ENCODE measurements at places on chromosomes 7 and 10. TPM values are rescaled to one million over a fixed set of nuclear protein-coding genes. Genes with fewer than 3 reads are reported as not detected.

DNA sequence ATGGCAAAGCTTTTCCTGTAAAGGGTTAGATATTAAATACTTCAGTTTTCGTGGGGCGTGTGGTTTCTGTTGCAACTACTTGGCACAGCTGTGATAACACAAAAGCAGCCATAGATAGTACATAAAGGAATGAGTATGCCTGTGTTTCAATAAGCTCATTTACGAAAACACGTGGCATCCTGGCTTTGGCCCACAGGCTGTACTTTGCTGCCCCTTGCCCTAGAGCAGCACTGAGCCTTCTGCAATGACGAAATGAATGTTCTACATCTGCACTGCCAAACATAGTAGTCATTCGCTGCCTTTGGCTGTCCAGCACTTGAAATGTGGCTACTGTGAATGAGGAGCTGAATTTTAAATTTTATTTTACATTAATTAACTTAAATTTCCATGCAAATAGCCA, 376.2 kb upstream of the TPK1 start:
- no peak for DNase-seq

- no peak for DNase-seq
Observed at GRCh38 chr10:61655335-61655851, 7.3 kb upstream of the CABCOCO1 start.

- DNase-seq, result no peak
Observed at GRCh38 chr7:83321011-83321410, 158.3 kb upstream of the PCLO start.

DNA sequence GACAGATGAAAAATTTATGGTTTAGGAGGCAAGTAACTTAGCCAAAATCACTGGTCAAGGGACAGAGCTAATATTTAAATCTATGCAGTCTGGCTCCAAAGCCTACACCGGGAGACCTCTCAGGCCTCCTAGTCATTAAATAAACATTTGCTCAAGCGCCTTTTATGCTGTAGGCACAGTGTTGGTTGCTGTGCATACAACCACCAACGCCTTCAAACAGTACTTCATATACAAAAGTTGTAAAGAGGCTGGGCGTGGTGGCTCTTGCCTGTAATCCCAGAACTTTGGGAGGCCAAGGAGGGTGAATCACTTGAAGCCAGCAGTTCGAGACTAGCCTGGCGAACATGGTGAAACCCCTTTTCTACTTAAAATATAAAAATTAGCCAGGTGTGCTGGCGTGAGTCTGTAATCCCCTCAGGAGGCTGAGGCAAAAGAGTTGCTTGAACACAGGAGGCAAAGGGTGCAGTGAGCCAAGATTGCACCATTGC, 159.8 kb downstream of the MAGI2 start:
- no peak for DNase-seq

DNA sequence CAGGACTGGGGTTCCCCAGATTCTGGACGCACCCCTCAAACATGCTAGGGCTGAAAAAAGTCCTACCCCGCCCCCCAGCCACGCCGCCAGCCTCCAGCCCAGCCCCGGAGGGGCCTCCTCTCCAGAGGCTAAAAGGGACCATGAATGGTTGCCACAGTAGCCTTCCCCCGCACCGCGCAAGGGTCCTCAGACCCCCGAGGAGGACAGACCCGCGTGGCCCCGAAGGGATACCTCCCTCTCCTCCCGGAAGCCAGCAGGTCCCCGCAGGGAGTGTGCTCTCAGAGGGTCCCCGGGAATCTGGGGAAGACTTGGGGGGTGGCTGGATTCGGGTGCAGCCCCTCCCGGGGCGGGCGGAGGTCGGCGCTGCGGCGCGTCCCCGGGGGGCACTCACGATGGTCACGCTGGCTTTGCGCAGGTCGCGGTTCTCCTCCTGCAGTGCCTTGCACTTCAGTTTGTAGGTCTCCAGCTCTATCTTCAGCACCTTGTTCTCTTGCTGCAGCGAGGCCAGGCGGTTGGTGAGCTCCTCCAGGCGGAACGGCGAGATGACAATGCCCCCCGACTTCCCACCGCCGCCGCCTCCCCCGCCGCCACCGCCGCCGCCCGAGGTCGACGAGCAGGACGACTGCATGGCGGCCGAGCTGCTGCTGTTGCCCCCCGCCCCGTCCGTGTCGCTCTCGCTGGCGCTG, 482 bp downstream of the CCDC6 start:
- DNase-seq, result peak; percentile 21

DNA sequence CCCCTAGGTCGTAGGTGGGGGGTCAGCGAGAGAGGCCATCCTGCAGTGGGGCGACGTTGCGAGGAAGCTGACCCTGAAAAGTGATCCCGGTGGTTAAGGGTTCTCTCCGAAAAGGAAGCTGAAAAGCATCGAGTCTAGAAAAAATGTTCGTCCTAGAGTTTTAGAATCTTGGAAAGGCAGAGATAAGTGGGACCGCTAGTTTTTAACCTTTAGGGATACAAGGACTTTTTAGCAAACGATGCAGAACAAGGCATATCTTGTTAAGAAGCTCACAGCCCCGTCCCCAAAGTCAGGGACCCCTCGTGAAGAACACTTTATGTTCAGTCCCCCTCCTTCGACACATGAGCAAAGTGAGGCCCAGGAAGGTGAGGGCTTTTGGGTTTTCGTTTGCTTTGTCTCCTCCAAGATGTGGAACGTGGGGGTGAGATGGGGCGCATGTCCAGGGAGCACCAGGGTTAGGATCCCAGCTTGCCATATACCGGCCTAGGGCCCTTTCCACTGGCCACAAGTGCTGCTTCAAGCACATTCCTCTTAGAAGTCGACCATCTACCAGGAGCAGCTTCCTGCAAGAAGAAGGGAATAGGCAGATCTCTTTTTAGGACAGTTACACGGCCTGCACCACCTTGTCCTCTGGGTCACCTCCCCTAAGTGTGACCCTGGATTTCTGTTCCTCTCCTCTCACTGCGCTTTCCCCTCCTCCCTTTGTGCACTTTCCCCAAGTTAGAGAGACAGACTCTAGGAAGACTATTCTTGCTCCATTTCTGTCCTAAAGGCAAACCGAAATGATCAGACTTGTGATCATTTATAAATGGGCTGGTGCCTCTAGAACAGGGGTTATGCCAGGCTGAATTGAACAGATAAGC, 969 bp downstream of the SLC35G1 start:
- DNase-seq, result no peak

GRCh38 chr10:58544135-58544534, 31.5 kb downstream of the BICC1 start:
- DNase-seq, result no peak

The HK1 gene
- 143 TPM for total RNA-seq

GRCh38 chr7:50462361-50462760, 12.2 kb upstream of the FIGNL1 start:
- no peak for DNase-seq

GRCh38 chr7:92433019-92433418, 14.3 kb upstream of the GATAD1 start:
- DNase-seq, result no peak

DNA sequence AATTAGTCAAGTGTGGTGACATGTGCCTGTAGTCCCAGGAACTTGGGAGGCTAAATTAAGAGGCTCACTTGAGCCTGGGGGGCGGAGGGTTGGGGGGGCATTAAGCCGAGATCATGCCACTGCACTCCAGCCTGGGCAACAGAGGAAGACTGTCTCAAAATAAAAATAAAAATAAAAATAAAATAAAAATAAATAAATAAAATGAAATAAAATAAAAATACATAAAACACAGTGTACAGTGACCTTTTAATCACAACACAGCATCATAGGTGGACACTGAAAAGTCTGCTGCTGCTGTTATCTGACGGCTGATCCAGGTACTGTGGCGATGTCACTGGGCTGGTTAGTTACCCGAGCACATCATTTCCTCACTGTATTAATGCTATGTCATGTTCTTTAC, 27.1 kb downstream of the LARP4B start:
- DNase-seq, result no peak

DNA sequence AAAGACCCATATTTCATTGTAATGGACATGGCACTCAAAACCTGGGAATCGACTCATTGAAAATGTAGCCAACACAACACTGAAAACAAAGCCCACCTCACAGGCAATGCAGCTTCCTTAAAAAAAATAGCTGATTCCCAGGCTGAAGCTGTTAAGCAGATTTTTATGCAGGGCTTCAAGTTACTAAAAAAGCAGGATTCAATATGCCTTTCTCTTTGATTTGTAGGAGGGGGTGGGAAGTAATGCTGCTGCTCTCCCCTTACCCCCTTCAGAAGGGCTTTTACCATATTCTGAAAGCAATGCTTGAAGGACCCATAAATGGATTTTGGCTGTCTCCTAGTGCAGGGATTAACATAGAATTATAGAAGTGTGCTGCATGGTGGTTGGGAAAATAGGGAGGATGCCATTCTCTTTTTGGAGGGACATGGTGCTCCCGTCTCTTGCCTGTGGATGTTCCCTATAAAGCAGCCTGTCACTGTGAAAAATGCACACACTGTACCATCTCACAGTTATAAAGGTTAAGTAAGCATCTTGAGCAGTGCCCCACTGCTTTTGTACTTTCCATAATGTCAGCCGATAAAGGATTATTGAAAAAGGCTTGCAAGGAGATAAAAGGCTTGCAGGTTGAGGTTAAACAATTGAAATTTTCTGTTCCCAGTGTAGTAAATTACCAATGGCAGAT, 262.8 kb downstream of the AUTS2 start:
- no peak for DNase-seq

The GRM3 gene
- not detected for total RNA-seq

The TFEC gene
- 0.14 TPM for total RNA-seq

DNA sequence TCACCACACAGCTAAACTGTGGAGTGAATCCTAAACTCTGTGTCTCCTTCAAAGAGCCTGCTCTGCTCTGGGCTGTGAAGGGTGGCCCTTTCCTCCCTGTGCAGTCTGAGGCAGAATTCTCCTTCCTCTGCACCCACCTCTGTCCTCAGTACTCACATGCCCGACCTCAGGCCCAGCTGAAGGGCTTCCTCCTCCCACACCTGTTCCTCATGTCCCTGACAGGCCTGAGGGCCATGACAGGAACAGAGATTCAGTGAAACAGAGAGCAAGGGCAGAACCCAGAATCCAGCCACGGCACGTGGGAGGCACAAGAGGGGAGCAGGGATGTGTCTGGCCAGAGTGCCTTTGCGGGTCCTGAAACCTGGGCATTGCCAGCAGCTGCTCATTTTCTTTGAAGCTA, 13.9 kb downstream of the CREB3L2 start:
- DNase-seq, result no peak

The PIK3AP1 gene
- 5.1 TPM for total RNA-seq

- no peak for DNase-seq
Observed at GRCh38 chr10:132021046-132021445, 39.3 kb upstream of the BNIP3 start.

GRCh38 chr7:147980826-147981813, 609.4 kb upstream of the C7orf33 start:
- peak; percentile 34 for DNase-seq

- no peak for DNase-seq
Observed at GRCh38 chr7:87510411-87510875, 35.0 kb upstream of the ABCB4 start.

- no peak for DNase-seq
Observed at GRCh38 chr7:157604661-157605381, 268.0 kb downstream of the DNAJB6 start.

DNA sequence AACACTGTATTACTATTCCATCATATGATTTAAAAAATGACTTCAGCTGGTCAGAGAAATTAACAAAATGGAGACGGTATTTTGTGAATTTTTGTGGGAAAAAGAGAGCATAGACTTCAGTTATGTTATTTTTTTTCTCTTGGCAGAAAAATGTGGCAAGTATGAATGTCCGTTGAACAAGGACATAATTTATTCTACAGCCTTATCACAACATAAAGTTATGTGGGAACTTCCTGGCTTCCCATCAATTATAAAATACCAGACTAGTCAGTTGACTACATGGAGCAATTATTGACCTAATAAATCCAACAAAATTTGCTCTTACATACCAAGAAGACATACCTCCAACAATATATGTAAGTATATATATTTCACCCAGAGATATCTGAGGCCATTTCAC, 88.6 kb upstream of the PPP1R3A start:
- DNase-seq, result no peak

- DNase-seq, result no peak
Observed at GRCh38 chr10:120385992-120386391, 71.0 kb upstream of the PLPP4 start.

DNA sequence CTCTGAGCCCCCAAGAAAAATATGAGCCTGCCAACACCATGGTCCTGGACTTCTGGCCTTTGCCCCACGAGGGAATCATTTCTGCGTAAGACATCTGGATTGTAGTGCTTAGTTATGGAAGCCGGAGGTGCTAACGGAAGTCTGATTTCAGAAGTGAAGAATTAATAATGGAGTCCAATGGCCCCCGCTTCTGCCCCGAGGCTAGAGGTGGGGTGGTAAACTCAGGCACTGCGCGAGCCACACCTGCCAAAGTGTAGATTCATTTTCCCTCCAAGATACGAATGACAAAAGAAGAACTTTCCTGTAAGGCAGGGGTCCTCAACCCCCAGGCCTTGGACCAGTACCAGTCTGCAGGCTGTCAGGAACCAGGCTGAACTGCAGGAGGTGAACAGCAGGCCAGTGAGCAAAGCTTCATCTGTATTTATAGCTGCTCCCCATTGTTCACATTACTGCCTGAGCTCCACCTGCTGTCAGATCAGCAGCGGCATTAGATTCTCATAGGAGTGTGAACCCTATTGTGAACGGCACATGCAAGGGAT, 22.3 kb downstream of the CNPY1 start:
- no peak for DNase-seq

- no peak for DNase-seq
Observed at GRCh38 chr7:95951531-95951930, 179.2 kb downstream of the DYNC1I1 start.

The TDRD1 gene
- 0.07 TPM for total RNA-seq

The SYT15 gene
- not detected for total RNA-seq

GRCh38 chr7:36312915-36313334, 76.7 kb upstream of the ANLN start:
- no peak for DNase-seq

The PCBD1 gene
- 49.1 TPM for total RNA-seq
